Hematopoietic multipotent progenitor cell treated with erythropoietin and hydrocortisone succinate and interleukin-3 and kit ligand, for 8 days (in vitro differentiated cells): ENCODE measurements at places on chromosomes 1 and 21.

DNA sequence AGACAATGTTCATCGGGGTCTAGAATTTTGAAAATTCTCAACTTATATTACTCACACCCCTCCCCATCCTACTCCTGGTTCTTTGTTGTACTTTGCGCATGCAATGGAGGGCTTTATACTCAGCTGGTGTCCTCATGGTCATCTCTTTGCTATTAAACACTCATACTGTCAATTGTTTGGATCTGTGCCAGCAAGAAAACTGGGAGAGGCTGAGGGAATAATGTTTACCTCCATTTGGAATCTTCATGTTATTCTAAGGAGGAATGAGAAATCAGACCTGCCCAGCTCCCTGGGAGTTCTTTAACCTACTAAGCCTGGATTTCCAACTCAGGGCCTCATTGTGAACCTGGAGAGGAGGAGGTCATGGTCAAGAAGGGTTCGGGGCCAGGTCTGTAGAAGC, 143.9 kb upstream of the DNAH14 start:
- DNase-seq, result no peak

DNA sequence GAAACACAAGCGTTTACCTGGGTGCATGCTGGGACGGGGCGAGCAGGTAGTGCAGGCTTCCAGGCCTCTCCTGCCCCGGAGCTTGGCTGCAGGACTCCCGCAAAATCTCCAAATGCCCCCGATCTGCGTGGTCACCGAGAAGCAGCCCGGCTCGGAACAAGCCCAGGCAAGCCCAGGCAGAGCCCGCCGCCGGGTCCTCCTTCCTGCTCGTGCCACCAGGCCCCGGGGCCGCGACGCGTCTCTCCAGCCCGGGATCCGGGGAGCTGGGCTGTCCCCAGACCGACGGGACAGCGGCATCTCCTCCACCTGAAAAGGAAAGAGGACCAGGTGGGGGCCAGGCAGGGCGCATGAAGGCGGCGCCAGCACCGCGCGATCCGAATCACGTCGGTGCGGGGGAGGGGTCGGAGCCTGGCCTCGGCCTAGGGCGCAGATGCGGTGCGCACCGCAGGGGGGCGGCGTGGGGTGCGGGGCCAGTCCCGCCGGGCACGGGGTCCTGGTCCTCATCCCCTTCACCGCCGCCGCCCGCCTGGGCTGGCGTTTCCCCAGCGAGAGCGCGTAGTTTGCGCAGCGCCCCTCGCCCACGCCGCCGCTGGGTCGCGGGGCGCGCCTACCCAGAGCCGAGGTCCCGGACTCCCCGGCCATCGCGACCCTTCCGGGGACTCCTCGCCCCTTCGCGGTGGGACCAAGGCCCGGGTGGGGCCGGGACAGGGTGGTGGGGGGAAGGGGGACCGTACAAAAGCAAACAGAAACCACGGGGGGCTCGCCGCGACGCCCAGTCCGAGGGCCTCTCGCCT, 52.4 kb upstream of the H6PD start:
- DNase-seq, result peak; percentile 24

GRCh38 chr21:39660191-39660980, 47.6 kb downstream of the B3GALT5 start:
- peak; percentile 69 for DNase-seq

- DNase-seq, result no peak
Observed at GRCh38 chr1:59046730-59047157, 250.2 kb upstream of the FGGY start.

DNA sequence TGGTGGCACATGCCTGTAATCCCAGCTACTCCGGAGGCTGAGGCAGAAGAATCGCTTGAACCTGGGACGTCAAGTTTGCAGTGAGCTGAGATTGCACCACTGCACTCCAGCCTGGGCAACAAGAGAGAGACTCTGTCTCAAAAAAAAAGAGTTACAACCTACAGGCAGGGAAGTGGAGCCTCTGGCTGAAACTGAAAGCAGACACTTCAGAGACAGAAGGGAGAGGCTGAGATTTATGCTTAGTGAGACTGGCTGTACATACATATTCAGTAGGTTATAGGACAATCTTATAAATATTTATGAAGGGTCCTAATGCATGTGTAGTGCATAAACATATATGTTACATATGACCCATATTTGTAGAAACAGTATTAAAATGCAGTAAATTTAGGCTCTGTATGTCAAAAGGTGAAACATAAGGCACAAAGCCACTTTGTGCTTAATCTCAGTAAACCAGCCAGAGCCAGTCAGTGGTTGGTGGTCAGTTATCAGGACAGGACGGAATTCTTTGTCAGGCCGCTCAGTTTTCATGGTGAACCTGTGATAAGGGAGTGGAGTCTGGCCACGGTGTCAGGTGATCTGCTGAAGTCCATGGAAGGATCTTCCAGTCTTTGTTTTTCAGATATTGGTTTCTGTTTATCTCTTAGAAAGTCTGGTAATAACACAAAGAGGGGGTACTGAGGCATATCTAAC, 13.7 kb downstream of the RHEX start:
- peak; percentile 80 for DNase-seq
